Gastrocnemius medialis (tissue), 4 donors: ENCODE measurements at places on chromosomes 13 and 19. TPM values are rescaled to one million over a fixed set of nuclear protein-coding genes. Genes with fewer than 3 reads are reported as not detected.

Gene KEAP1
- 336 TPM for total RNA-seq

- no peak for DNase-seq
Observed at GRCh38 chr19:7415163-7415856, 66.6 kb downstream of the ARHGEF18 start.

DNA sequence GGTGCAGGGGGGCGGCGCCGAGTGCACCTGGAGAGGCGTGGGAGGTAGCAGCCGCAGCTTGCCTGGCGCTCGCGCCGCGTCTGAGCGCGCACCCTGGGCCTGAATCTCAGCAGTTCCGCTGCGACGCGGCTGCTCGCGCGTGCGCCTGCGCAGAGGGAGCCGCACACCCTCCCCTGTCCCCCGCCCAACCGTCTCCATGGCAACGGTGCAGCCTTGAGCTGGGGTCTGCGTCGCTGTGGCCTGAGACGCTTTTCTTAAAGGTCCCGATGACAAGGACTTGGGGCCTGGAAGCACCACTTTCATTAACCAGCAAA is at the start of gene PNMA8B:
PNMA8B (minus strand) TSS at position 82 of the 314 bp plus-strand sequence. CDS start 402 bp downstream, outside the sequence.
- no peak for DNase-seq

DNA sequence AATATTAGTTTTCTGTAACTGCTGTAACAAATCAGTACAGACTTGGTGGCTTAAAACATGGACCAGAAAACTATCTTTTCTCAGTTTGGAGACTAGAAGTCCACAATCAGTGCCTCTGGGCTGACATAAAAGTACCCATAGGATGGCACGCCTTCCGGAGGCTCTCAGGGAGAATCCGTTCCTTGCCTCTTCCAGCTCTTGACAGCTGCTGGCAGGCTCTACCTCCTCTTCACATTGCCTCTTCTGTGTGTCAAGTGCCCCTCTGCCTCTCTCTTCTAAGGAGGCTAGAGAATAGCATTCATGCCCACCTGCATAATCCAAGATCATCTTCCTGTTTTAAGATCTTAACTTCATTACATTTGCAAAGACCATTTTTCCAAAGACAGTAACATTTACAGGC is 1194.2 kb downstream of the EFNB2 start:
- DNase-seq: no peak

DNA sequence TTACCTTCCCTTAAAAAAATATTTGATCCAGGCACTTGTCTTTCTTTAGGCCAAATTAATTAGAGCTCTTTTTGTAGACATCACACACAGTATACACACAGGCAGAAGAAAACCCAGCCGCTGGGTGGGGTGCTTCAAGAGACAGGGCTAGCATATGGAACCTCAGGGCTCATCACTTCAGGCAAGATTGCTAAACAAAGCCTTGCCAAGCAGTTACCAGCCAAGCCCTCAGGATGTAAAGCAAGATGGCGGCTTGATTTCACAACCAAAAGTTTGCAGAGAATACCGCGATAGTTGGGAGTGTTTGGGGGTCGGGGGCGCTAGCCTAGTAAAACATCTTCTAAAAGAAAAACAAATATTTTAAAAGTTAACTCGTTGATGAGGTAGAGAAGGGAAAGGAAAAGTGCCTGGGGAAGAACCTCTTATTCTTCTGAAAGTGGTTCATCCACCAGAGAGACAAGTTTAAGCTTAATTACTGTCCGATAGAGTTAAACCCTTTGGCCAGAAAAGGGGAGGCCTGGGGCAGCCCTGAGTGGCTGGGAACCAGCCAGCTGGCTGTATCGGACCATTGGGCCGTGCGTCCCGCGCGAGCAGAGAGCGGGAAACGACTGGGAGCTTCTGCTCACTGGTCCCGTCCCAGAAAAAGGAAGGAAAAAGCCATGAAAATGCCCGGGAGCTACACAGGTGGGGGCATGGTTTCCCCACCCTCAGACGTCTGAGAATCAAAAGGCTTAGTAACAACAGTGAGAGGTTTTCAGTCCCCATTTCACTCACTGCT is 254.9 kb upstream of the PCDH20 start:
- DNase-seq: no peak

DNA sequence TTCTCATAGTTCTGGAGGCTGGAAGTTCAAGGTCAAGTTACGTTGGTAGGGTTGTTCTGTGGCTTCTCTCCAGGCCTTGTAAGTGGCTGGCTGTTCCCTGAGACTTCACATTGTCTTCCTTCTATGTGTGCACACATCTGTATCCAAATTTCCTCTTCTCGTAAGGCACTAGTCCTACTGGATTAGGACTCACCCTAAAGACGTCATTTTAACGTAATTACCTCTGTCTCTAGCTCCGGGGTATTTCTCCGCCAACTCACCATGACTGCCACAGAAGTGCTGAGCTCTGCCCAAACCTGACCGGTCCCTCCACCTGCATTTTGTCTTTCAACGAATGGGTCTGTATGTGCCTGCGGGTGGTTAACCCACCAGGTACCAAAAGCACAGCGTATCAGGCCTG is 8.7 kb upstream of the SYDE1 start:
- no peak for DNase-seq

DNA sequence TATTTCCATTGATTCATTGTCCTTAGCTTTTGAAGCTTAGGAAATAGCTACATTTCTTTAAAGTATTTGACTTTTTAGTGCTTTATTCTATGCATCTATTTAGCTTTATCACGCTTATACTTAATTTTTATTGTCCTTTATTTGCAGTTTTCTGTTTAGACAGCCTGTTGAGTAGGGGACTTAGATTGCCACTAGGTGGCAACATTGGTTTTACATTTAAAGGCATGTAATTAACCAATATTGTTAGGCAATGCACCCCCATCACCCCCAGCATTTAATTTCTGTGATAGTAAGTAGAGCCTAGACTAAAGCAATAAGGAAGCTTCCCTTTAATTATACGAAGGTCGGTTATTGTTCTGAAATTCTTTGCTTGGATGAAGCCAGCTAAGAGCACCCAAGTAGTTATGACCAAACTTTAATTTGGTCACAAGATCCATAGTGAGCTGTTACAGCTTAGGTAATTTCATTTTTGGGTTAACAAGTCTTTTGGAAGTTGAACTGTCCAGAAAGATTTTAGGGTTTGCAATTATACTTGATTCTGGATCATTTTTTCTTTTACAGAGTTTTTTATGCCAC is 36.5 kb downstream of the B3GLCT start:
- DNase-seq: no peak

DNA sequence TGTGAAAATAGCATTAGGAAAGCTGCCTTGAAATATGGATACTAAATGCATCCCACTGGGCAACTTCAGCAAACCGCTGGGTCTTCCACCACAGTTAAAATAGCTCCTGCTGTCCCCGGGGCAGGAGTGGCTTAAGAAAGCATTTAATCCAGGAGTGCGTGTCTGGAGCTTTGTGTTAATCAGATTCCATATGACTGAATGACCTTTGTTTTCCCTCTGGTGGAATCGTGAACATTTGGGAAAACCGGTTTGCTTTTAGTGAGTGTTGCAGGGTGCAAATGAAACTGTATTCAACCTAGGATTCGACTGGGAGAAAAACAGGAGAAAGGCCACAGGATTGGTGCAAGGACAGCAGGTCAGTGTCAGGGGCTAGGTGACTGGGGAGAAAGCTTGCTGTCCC is 237.6 kb upstream of the MAB21L1 start:
- DNase-seq: no peak

DNA sequence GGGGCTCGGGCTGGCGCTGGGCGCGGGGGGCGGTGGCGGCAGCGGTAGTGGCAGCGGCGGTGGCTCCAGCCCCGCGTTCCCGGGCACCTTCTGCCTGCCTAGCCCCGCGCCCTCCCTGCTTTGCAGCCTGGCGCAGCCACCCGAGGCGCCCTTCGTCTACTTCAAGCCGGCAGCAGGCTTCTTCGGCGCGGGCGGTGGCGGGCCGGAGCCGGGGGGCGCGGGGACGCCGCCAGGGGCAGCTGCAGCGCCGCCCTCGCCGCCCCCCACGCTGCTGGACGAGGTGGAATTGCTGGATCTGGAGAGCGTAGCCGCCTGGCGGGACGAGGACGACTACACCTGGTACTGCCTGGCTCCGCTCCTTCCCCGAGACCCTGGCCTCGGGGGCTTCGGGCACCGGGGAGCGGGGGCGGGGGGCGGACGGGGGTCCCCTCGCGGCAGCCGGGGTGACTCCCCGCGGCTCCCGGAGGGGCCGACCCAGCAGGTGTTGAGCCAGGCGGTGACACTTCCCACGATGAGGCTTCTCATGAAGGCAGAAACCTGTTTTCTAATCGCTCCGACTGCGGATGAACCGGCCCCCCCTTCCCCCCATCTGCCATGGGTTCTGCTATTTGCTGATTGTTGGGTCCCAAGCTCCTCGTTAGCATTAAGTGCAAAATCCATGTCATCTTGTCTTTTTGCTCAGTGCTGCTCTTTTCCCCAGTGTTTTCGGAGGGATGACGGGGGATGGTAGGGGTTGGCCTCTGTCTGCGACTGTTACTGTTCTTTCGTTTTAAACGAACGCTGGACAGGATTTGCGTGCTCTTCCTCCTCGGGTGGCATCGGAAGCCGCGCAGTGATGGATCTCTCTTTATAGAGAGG is 943 bp downstream of the SLAIN1 start:
- DNase-seq: no peak
